ENCODE measurements at places on chromosomes 7 and 10. TPM values are rescaled to one million over a fixed set of nuclear protein-coding genes. Genes with fewer than 3 reads are reported as not detected.

RHOBTB1 gene
- 7.0 TPM for total RNA-seq

FGL2 gene
- not detected for total RNA-seq

NPFFR1 gene
- total RNA-seq, result 0.01 TPM

NPS gene
- not detected for total RNA-seq

GJD4 gene
- not detected for total RNA-seq

SPDYE8 gene
- total RNA-seq, result not detected

OLAH gene
- total RNA-seq, result not detected
